ENCODE measurements at places on chromosomes 12 and 14. TPM values are rescaled to one million over a fixed set of nuclear protein-coding genes. Genes with fewer than 3 reads are reported as not detected.

The NOXRED1 gene
- polyA plus RNA-seq, result 3.3 TPM

The NTN4 gene
- 112 TPM for polyA plus RNA-seq

The KRT79 gene
- polyA plus RNA-seq, result not detected

The GSC gene
- polyA plus RNA-seq, result not detected

The HHIPL1 gene
- polyA plus RNA-seq, result 1.8 TPM

The MAP3K9 gene
- 5.4 TPM for polyA plus RNA-seq

The LRTM2 gene
- 0.90 TPM for polyA plus RNA-seq

The SERPINA6 gene
- 2.1 TPM for polyA plus RNA-seq

DNA sequence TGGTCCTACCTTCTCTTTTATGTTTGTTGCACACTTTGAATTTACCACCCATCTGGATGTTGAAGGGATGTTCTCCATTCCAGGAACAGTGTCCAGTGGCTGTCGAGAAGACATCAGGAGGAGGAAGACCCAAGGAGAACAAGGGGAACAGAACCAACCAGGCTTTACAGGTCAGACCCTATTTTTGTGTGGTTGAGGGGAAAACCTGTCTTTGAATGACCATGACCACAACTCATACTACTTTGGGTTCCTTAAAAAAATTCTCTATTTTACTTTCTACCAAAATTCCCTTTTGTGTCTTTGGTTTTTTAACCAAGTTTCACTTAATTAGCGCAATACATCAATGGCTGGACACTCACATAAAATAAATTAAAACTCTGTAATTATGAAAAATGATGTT lies 78.7 kb downstream of the PLXNC1 start:
- DNase-seq, result no peak

GRCh38 chr12:12190087-12190809 lies 76.6 kb downstream of the LRP6 start:
- no peak for DNase-seq

GRCh38 chr12:48279101-48279500 lies 71.6 kb downstream of the ZNF641 start:
- no peak for DNase-seq

GRCh38 chr12:2832550-2833127 lies 2.2 kb downstream of the NRIP2 start:
- no peak for DNase-seq

- DNase-seq, result no peak
These were observed 186.3 kb downstream of the ALG10 start for GRCh38 chr12:34208331-34209258.

DNA sequence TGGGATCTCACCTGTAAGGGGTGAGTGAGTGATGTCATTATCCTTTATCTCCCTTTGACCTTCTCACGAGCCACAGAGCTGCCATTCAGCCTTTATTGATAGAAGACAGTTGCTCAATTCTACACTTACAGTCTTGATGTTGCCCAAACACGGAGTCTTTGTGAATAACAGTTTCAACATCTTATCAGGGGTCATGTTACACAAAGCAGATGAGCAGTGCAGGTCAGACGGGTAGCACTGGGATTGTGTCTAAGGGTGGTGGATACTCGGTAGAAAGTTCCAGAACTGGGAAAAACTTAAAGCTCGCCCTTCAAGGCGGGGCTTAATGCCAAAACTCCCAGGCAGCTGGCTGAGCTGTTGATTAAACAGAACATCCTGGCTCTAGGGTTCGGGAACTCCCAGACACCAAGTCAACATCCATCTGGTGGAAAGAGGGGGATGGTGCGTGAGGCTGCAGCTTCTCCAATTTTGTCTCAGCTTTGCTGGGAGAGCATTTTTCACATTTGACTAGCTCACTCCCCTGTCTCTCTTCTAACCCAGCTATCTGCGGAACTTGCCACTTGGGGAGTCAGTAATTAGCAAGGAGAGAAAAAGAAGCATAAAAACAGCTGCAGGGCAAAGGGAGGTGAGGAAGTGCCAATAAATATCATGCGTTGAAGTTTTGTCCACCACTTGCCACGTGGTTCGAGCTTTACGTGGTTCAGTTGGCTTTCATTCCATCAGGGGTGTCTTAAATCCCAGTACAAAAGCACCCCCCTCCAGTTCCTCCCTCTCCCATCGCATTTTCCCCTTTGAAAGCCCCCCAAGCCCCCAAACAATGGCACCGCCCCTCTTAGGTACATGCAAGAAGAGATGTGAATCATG lies 31.0 kb downstream of the FOXN4 start:
- no peak for DNase-seq

- DNase-seq, result no peak
These were observed 189.0 kb upstream of the ARHGAP5 start for GRCh38 chr14:31887929-31888580.

- no peak for DNase-seq
These were observed 223.4 kb upstream of the DIO2 start for GRCh38 chr14:80434574-80435321.

- no peak for DNase-seq
These were observed 108.6 kb downstream of the EGLN3 start for GRCh38 chr14:33842299-33842698.

- no peak for DNase-seq
These were observed 1052.1 kb downstream of the TMEM121 start for GRCh38 chr14:106578481-106578880.

GRCh38 chr12:27756670-27757195 lies 23.3 kb upstream of the KLHL42 start:
- no peak for DNase-seq

DNA sequence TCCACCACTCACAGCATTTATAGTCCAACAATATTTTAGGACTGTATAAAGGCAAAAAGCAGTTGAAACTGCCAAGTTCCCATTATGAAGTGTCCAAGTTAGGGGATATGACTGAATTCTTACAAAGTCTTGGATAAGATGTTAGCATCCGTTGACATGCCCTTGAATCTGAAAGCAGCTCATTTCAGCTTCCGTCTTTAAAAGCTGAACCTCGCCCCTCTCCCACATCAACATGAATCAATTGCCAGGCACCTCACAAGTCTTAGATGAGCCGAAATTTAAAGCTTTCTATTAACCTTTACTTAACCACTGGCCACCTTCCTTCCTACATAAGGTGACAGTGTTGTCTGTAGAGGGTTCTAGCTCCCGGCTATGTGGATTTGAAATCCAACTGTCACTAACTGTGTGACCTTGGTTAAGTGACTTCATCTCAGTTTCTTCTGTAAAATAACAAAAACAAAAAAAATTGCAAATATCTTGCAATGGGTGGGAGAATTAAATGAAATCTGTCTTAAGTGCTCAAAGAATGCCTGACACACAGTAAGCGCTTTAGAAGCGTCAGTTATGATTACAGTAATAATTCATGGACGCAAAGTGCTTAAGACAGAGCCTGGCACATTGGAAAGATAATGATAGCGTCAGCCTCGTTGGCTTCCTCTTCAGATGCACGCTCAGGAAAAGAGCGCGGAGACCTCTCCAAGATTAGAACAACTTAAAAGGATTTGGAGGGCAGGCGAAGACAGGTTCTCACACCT lies 1.2 kb downstream of the PPP1CC start:
- DNase-seq, result no peak

- DNase-seq, result no peak
These were observed 44.2 kb downstream of the LGMN start for GRCh38 chr14:92704036-92704804.

- DNase-seq, result no peak
These were observed 18.4 kb upstream of the TRIP11 start for GRCh38 chr14:92058006-92058917.

- no peak for DNase-seq
These were observed 18.0 kb upstream of the CRACR2A start for GRCh38 chr12:3770891-3771290.

GRCh38 chr12:52980096-52980649 lies 26.1 kb upstream of the EIF4B start:
- no peak for DNase-seq
